ENCODE measurements at places on chromosomes 4 and X.
A peak's percentile ranks its signal among the peaks of the same experiment; 100 is the strongest.

DNA sequence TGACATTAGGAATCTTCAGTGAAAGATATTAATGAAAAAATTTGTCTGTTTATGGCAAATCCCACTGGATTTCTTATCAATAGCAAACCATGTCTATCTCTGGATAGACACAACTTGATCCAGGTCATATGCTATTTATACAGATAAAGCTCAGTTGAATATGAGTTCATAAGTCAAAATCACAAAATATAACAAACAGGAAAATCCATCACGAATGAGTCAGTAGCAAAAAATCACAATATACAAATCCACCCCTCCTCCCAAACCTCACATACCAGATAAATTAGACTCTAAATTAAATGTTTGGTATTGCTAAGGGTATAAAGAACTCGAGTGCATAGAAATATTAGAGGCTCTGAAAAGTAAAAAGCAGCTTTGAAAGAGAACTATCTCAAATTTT is 420.5 kb downstream of the TLL1 start:
- DNase-seq, result no peak

DNA sequence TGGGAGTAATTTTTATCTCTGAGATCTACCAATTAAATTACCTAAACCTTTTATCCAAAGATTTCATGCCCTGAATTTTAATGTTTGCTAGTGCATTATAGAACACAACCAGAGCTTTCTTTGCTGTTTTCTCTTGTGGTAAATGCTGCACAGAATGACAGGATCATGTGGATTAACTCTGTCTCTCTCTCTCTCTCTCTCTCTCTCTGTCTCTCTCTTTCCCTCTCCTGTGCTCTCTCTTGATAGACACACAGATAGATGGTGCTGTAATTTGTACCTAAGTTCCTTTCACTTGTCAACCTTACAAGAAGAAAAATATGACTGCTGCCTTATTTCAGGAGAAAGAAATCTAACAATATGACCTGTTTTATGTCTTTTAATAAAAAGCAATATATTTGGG is 211.2 kb upstream of the WDFY3 start:
- no peak for DNase-seq

GRCh38 chrX:100768679-100769338 is 36.9 kb upstream of the SYTL4 start:
- DNase-seq, result peak; percentile 72

- no peak for DNase-seq
Observed at GRCh38 chrX:93332329-93332728, 341.0 kb downstream of the NAP1L3 start.

GRCh38 chr4:6758728-6759127 is 23.8 kb upstream of the KIAA0232 start:
- DNase-seq, result no peak

DNA sequence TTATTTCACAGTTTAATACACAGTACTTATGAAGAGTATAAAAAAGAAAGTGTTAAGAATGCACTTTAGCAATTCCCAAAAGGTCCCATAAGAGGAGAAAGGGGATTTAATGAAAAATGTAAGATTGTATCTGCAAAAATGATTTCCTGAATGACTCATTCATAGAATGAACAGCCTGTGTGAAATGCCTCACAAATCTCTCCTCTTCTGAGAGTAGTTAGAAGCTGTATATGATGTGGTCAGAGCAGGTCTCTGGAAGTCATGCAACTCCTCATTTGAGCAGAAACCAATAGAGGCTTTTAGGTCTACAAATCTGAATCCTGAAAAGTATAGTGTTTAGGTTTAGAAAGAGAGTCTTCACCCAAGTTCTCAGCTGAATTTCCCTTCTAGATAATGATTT is 381.3 kb upstream of the INTU start:
- no peak for DNase-seq

GRCh38 chr4:10354225-10354624 is 103.0 kb downstream of the ZNF518B start:
- DNase-seq, result no peak

DNA sequence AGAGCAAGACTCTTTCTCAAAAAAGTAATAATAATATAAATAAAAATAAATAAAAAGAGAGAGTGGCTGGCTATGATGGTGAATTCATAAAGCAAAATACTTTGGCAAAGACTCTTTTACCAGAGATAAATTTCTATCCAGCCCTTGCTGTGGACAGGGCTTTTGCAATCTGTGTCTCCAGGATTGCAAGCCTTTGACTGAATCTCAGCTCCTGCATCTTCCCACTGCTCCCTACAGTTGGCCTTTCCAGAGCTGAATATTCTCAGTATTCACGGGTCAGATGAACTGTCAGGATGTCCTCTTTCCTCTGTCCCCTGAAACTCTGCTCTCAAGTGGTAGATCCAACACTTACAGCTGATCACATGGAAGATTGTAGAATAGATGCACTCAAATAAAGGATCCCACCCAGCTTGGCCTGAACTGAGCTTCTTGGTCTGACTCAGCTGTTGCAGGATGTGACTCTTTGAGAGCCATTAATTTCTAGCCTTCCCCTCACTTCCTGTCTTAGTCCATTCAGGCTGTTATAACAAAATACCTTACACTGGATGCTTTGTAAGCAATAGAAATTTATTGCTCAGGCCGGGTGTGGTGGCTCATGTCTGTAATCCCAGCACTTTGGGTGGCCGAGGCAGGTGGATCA is 123.4 kb upstream of the GUCY1A1 start:
- no peak for DNase-seq

GRCh38 chrX:37330642-37331041 is 18.5 kb upstream of the PRRG1 start:
- no peak for DNase-seq

DNA sequence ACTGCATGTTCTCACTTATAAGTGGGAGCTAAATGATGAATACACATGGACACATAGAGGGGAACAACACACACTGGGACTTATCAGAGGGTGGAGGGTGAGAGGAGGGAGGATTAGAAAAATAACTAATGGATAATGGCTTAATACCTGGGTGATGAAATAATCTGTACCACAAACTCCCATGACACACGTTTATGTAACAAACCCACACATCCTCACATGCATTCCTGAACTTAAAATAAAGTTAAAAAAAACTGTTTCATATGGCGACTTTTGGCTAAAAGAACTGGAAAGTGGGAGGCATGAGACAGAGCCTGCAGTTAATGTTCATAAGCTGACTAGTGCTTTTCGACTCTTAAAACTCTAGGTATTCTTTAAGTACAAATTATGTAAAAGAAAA is 98.9 kb upstream of the NPFFR2 start:
- no peak for DNase-seq

- no peak for DNase-seq
Observed at GRCh38 chr4:161256172-161256571, 907.6 kb downstream of the FSTL5 start.

DNA sequence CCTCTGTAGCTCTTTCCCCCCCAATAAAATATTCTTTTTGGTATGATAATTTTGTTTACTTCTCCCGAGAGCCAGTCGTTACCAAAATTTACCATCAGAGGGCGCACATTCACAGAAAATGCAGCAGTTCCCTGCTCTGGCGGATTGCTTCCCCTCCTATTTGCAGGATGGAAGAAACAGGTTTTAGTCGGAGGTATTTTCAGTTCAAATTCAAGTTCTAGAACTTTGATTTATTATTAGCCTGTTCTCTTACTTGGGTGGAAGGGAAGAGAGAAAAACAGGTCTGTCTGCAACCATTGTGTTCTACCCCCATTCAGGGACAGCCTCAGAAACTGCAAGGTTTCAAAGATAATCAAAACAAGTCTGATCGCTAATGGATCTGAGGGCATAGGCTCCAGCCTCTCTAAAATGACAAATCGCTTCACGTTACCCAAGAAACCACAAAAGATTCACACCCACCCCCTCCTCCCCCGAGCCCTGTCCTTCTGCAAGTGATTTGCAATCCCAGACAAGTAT is 263.8 kb upstream of the RPS6KA3 start:
- DNase-seq, result peak; percentile 16

GRCh38 chr4:2500547-2500946 is 31.6 kb downstream of the RNF4 start:
- DNase-seq, result no peak

- no peak for DNase-seq
Observed at GRCh38 chrX:153727123-153727931, 2.7 kb downstream of the ABCD1 start.

DNA sequence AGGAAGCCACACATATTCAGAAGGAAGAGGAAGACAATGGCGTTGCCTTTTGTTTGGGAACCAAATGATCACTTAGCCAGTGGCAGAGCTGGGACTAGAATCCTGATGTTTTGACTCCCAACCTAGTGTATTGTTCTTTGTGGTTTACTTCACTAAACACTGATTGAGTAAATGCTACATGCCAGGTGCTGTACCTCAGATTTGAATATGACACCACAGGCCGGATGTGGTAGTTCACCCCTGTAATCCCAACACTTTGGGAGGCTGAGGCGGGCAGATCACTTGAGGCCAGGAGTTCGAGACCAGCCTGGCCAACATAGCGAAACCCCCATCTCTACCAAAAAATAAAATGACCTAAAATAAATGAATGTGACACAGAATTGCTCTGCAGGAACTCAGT is 8.4 kb downstream of the NDUFA1 start:
- DNase-seq, result no peak

GRCh38 chr4:54581807-54582206 is 76.0 kb upstream of the KIT start:
- DNase-seq, result no peak

DNA sequence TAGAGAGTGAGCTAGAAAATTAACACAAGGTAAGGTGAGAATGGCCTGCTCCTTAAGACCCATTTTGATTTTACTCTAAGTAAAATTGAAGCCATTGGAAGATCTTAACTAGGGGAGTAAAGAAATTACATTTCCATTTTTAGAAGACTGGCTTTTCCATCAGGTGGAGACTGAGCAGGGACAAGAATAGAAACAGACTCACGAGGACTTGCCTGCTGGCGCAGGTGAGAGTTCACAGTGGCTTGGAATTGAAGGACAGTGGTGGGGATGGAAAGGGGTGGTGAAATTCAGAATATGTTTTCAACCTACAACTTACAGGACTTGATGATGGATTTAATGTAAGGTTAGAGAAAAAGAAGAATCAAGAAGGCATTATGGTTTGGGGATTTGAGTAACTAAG is 427.4 kb downstream of the INPP4B start:
- DNase-seq, result no peak
